Heart right ventricle (tissue), 16 donors: ENCODE measurements at places on chromosomes 12 and 14.

- DNase-seq = no peak
These were observed 124.2 kb downstream of the NPAS3 start for GRCh38 chr14:33062881-33063280.

DNA sequence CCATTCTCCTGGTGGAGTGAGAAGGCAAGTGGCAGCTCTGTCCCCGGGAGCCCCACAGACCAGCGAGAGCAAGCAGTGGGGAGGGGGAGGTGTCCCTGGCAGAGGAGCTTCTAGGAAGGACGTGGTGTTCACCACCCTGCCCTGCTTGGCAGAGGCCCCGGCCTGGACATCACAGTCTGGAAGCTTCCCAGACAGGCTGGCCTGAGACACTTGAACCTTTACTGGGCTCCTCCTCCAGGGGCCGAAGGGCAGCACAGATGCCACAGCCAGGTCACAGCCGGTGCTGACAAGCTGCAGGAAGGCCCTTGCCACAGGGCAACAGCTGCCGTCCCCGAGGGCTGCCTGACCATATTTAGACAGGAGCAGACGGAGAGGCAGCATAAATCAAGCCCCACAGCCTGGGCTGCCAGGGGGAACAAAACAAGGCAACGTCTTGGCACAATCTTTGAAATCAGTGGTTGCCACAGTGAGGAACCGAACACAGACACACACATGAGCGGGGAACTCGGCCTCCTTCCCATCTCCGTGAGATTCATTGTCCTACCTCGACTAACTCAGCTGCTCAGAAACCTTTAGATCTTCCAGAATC lies 28.5 kb downstream of the PRIMA1 start:
- peak; percentile 33 for DNase-seq

- no peak for DNase-seq
These were observed 8.2 kb upstream of the BATF start for GRCh38 chr14:75513911-75514672.

- DNase-seq = peak; percentile 52
These were observed 126.1 kb downstream of the SLC38A6 start for GRCh38 chr14:61106959-61107641.

- DNase-seq = no peak
These were observed 77.6 kb upstream of the PARP11 start for GRCh38 chr12:3950714-3951320.

DNA sequence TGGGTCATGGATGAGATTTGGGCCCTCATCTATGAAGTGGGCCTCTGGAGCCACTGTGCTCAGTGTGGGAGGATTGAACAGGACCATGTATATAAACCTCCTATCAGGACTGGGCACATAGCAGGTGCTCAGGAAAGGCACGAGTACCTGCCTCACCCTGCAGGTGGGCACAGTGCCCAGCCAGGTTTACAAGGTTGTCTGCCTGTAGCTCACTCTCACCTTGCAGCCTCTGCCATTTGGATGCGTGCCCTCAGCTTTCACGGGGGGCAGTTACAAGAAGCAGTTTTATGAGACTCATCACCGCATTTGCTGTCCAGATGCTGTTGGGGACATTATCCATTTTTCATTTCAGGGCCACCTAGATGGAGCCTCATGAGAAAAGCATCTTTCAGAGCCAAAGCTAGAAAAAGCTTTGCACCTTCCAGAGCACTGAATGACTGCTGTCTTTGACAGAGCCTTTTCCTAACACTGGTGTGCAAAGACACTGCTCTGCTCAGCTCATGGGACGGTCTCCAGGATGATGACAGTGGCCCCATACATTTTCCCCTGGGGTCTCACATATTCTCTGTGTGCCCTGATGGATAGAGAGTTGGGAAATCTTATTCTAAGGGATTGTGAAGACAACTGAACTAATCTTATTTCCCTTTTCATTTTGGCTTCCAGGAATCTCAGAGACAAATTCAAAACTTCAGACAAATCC lies 327.5 kb upstream of the RTL1 start:
- DNase-seq = no peak

DNA sequence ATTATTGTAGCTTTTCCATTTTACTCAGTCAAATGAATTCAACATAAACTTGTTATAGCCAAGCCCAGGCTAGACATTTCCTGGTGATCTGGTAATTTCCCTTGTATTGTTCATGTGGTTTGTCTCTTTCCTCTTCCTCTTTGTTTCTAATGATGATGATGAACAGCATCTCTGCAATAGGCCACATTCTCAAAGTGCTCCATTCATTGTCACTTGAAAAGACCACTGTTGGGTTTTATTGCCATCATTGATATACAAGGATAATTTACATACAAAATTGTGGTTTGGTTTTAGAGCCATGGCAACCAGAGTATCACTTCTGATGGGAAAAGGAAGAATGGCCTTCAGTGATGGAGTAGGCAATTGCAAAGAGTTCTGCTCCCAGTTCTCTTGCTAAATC lies 379.3 kb downstream of the RGS6 start:
- no peak for DNase-seq

DNA sequence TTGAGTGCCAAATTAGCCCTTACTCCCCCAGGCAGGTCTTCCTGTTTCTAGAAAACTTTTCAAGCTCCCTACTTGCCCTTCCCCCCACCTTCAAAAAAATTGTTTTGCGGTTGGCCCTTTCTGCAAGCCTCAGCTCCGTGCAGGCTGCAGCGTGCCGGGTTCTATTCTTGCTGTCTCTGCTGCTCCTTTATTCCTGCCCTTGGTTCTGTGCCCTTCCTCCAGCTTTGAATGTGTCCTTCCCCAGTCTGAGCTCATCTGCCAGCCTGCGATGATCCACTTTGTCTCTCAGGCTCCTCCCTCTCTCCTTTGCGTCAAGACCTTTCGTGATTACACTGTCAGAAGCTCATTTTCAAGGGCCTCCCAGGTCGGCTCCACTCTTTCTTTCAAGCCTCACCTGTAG lies 98.6 kb downstream of the IRF2BPL start:
- DNase-seq = no peak

GRCh38 chr12:12689647-12690300 lies 6.2 kb downstream of the GPR19 start:
- no peak for DNase-seq

DNA sequence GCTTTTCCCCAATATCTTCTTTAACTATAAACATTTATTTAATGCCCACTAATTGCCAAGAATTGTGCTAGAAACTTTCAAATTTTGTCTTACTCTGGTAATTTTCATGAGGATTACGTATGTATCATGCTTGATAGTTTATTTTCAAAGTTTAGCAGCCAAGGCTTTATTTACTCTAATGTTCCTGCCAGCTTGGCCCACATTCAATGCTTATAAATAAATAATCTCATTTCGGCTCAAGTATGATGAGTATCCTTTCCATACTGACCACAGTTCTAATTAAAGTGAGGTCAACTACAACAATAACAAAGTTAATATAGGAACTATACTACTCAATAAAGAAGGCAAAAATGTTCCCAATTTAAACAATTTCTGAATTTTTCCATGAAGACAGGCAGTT lies 259.2 kb downstream of the MED13L start:
- DNase-seq = no peak

GRCh38 chr12:68798882-68799234 lies 9.1 kb upstream of the MDM2 start:
- DNase-seq = no peak

- DNase-seq = peak; percentile 41
These were observed 36.3 kb downstream of the DTX1 start for GRCh38 chr12:113092607-113093408.

DNA sequence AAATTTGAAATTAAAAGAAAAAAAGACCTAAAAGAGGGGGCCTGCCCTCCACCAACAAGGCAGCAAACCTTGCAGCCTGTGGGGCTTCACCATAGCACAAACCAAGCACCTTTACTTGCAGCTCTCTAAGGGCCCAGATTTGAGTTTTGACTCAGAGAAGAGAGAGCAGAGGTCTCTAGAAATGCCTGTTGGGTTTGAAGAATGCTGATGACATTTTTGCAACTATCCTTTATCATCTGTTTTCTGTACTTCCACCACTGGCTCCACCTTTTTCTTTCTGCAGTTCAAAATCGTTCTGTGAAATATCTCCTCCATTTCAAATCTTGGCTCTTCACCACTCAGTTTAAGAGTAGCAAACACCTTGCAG lies 83.8 kb upstream of the HMGA2 start:
- no peak for DNase-seq

- DNase-seq = peak; percentile 54
These were observed 25.0 kb downstream of the OTUB2 start for GRCh38 chr14:94051115-94051514.

GRCh38 chr12:4954621-4955354 lies 45.1 kb downstream of the KCNA1 start:
- no peak for DNase-seq
